Hematopoietic multipotent progenitor cell treated with erythropoietin and hydrocortisone succinate and interleukin-3 and kit ligand, for 4 days (in vitro differentiated cells): ENCODE measurements at places on chromosomes 3 and 15.

DNA sequence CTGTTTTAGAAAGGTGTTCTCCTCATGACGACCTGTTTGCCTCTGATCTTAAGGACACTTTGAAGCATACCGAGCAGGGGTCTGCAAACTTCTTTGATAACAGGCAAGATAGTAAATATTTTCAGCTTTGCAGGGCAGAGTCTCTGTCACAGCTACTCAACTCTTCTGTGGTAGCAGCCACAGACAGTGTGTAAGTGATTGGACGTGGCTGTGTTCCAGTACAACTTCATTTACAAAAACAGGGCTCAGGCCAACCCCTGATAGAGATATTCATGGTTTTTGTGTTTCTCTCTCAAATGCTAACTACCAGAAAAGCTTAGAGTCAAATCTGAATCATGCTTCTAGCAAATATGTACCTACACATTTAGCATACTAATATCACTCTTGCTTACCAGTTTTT, 51.5 kb downstream of the TGFBR2 start:
- peak; percentile 55 for DNase-seq

GRCh38 chr3:52238193-52238760, 681 bp downstream of the TWF2 start:
- peak; percentile 16 for DNase-seq

DNA sequence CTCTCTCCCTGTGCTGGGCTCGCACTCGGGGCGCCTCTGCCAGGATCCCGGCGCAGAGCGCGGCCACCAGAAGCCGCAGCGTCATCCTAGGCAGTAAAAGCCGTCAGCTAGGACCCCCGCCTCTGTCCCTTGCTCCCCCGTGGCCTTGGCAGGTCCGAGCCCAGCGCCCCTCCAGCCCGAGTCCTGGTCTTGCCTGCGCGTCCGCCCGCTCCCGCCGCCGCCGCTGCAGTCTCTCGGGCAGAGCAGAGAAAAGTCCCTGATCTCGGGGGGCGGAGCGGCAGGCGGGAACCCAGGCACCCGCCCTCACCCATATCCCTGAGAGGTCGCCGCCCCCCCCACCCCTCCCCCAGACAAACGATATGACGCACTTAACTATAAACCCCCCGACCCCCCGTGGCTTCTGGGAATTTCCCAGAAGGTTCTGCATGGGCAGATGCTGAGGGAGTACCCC, at the start of gene COL7A1:
Gene COL7A1, minus strand, starts transcription at position 255 of the 451 bp plus-strand sequence. Its CDS starts 170 bp downstream, at position 85.
- no peak for DNase-seq

- DNase-seq, result no peak
These were observed 314.7 kb downstream of the MAGI1 start for GRCh38 chr3:65723985-65724384.

GRCh38 chr3:127264794-127265514, 22.9 kb downstream of the PRR20G start:
- no peak for DNase-seq

GRCh38 chr15:89898614-89899294, 5.0 kb upstream of the AP3S2 start:
- peak; percentile 81 for DNase-seq

- DNase-seq, result peak; percentile 45
These were observed 210.2 kb downstream of the ADAMTS17 start for GRCh38 chr15:100131321-100132224.

- DNase-seq, result peak; percentile 61
These were observed 6.2 kb upstream of the IGSF10 start for GRCh38 chr3:151467069-151467468.

DNA sequence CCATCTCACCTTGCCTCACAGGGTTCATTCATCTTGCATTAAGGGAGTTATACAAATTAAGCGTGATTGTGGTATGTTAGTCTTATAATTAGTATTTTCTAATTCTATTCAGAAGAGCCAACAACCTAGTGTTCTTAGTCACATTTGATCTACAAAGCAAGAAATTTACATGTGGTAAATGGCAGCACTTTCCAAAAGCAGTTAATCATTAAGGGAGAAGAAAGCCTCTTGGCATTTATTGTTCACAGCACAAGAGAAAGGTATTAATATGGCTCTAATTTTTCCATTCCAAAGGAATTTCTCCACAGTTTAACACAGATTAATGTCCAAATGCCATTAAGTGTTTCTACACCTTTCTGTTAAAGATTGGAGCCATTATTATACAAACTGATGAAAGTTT, 1077.1 kb downstream of the ZPLD1 start:
- DNase-seq, result no peak

GRCh38 chr15:47762621-47763020, 45.3 kb downstream of the SEMA6D start:
- DNase-seq, result no peak

- DNase-seq, result no peak
These were observed 137.7 kb downstream of the IGF1R start for GRCh38 chr15:98785807-98786621.

DNA sequence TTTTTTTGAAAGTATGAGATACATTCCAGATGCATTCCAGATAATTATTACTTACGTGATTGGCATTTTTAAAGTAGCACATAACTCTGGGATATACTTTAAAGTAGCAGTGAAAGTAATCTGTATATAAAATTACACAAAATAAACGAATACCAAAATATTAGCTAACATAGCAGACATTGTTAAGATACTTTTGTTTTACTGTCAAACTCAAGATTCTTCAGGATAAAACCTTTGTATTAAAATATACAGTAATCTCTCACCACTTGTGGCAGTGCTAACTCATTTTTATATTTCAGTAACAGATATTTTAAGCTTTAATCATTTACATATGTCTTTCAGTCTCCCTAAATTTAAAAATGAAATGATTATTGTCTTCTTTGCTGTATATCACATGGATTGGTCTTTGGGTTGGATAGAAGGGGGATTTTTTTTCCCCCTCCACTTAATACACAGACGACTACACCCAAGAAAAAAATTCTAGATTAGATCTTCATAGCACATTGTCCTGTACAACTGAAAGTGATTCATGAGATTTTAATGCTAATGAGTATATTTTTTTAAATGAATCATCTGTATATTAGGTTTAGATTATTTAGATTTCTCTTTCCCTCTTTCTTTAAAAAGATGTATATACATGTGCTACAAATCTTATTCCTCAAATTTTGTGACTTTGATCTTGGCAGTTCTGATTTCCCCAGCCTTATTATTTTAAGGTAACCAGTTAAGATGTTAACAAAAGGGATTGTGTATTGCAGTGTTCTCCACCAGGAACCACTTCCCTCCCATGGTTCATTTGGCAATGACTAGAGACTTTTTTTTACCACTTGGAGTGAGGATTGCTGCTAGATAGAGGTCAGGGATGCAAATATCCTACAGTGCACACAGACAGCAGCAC, 24.5 kb upstream of the EBLN2 start:
- no peak for DNase-seq

GRCh38 chr15:85492406-85492805, 112.0 kb downstream of the AKAP13 start:
- DNase-seq, result no peak

DNA sequence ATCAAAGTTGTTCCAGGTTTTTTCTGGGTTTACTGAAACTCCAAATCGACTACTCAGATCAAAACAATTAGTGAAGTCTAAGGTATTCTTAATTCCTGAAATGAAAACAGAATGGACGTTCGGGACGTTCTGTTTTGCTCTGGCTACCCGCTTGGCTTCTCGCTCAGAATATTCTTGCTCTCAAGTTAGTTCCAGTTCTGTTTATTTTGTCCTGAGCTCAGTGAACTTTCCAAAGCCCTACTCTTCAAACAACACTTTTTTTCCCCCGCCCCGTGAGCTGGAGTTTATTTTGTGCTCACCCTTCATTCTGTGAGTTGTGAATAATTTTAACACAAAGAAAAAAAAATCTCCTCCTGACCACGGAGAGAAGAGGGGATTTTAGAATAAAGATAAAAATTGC, 72.6 kb downstream of the SAMMSON start:
- no peak for DNase-seq

GRCh38 chr15:39403640-39404117, 177.2 kb upstream of the THBS1 start:
- DNase-seq, result peak; percentile 75

DNA sequence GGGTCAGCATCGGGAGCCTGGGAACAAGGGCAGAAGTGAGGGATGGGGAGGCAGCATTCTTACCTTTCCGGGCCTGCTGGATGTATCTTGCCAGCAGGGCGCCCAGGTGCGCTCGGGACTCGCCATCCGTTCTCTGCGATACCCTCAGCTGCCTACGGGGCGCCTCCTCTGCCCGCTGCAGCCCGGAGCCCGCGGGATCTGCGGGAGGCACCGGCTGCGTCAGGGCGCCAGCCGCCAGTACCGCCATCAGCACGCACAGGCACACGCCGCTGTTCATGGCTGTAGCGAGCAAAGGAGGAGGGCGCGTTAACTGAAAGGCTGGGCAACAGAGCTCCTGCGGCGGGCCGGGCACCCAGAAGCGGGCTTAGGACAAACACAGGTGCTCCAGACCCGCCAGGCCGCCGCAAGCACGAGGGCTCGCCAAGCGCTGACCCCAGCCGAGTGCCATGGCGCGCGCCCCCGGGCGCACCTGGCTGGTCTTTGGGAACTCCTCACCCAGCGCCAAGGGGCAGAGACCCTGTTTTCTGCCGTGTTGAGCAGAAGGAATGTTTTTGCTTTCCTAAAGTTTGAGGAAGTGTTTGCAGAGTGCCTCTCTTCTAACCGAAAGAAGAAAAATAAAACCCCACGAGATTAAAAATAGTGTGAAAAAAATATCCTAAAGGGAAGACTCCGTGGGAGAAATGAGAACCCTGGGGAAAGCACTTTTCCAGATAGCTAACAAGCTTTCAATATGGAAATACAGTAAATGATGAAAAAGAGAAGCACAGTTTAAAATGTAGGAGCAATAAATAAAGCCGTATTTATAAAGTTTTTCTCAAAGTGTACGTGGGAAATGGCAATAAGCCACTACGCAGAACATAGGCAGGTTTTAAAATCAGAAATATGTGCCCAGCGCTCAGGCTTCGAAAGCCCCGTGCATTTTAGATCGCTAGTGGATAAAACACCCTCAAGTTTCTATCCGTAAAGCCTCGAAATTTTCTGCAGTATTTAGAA, 2.3 kb downstream of the CCK start:
- peak; percentile 13 for DNase-seq

DNA sequence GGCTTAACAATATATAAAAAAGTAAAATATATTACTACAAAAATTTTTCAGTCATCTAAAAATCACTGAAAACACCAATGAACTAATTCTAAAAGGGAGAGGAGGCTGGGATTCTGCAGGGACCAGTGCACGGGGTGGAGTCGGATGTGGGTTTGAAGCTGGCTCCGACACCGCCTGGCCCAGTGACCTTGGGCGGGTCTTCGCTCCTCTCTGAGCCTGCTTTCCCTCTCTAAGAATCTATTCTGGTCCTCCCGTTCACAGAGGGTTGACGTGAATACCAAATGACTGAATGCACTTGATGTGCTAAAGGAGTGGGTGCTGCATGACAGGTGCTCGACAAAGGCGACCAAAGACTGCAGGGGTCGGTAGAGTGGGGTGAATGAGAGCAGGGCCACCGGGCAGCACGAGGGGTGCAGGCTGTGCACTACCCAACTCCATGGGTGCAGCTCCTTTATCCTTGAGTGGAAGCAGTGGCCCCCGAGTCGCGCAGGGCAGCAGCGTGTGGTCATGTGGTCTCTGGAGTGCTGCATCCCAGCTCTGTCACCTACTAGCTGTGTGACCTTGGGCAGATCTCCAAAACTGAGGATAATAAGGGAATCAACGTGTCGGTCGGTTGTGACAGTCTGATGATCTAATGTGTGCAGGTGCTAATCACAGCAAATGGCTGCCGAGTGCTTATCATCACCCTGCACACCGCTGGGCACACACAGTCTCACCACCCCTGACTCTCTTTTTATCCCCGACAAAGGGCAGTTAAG, 8.6 kb upstream of the IQSEC1 start:
- DNase-seq, result peak; percentile 72

GRCh38 chr15:56394909-56395308, 29.7 kb downstream of the TEX9 start:
- DNase-seq, result no peak

- peak; percentile 71 for DNase-seq
These were observed 129.9 kb downstream of the XXYLT1 start for GRCh38 chr3:195140816-195141793.

DNA sequence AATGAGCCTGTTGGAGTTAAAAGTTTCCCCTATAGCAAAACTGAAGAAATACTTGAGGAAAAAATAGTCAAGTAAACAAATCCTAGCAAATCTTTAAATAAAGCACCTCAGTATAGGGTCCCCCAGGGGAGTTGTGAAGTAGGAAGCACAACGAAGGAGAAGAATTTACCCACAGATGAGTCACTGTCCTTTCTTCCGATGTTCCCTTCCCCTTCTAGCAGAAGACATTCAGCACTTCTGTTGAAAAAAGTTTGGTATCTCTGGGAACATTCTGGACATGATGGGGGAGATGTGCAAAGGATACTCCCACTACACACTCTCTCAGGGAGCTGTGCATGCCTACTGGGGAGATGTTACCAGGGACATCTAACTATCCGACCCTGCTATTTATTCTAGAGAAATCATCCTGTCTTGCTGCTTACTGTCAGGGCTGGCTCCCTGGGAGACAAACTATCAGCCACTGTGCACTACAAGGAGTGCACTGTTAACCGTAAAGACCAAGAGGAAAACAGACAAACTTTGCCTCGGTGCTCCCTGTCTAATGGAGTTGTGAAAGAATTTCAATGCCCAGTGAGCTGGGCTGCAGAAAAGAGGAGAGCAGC, 93.8 kb downstream of the RFTN1 start:
- no peak for DNase-seq

DNA sequence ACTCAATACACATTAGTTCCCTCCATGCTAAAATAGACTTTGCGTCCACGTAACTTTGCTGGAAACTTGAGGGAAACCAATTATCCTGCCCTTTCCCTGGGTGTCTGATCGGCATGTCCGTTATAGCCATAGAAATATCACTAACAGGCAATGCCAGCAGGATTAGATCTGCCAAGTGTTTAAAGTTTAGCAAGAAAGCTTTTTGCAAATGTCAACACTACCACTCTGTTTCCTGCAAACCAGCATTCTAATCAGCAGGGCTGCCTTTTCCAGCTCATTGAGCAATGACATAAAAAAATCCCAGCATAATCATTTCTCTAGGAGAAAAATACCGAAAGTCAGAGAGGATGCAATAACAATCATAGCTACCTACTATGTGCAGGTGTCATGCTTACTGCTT, 60.9 kb downstream of the NOX5 start:
- no peak for DNase-seq

GRCh38 chr3:176953106-176954060, 243.9 kb downstream of the TBL1XR1 start:
- no peak for DNase-seq

DNA sequence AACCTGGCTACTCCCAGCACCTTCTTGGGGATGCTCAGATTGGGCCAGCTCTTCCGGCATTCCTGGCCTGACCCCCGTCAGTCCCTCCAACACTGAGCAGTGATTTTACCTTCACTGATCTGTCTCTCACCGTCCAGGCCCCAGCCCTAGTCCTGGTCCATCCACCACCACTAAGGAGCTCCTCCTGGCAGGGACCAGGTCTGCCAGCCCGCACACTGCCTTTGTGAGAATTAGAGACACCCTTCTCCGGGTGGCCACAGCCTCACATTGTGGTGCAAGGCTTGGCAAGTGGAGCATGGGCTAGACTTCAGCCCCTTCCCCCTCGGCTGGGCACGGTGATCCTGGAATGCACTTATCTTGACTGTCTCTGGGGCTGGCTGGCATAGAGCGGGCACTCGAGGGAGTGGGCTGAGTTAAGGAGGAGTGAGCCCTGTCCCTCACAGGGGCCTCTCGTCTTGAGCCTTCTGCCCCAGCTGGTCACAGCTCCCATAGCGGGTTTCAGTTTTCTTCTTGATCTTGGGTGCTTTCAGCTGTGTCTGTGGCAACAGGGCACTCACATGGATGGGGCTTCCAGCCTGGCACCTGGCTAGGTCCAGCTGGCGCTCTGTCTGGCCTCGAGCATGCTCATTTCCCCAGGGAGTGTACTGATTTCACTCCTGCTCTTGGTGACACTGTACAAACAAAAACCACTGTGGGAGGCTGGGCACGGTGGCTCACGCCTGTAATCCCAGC, 53.9 kb downstream of the LINGO1 start:
- no peak for DNase-seq
